ENCODE measurements at places on chromosomes 7 and 10. TPM values are rescaled to one million over a fixed set of nuclear protein-coding genes. Genes with fewer than 3 reads are reported as not detected.

GRCh38 chr10:97123765-97124164, 62.0 kb downstream of the SLIT1 start:
- no peak for DNase-seq

The MYL7 gene
- 975 TPM for total RNA-seq

The LAMTOR4 gene
- 160 TPM for total RNA-seq

The FAM25C gene
- not detected for total RNA-seq

DNA sequence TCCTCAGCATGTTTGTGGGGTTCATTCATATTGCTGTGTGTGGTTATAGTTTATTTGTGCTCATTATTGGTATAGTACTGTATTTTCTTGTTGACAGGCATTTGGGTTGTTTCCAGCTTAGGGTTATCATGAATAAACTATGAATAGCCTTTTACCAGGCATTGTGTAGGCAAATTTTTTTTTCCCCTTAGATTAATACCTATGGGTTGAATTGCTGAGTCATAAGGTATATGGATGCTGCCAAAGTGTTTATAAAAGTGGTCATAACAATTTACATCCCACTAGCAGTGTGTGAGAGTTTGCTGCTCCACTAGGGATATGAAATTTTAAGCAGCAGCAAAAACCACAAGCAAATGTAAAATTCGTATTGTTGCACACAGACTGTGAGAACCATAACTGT, 175.0 kb downstream of the PLPP4 start:
- no peak for DNase-seq
